Stimulated activated CD4-positive, alpha-beta T cell treated with anti-CD3 and anti-CD28 coated beads, Interleukin-1b, Interleukin-23, amount 100 ng/mL, for 1 hour (primary cell): ENCODE measurements at places on chromosomes 2 and 18.

DNA sequence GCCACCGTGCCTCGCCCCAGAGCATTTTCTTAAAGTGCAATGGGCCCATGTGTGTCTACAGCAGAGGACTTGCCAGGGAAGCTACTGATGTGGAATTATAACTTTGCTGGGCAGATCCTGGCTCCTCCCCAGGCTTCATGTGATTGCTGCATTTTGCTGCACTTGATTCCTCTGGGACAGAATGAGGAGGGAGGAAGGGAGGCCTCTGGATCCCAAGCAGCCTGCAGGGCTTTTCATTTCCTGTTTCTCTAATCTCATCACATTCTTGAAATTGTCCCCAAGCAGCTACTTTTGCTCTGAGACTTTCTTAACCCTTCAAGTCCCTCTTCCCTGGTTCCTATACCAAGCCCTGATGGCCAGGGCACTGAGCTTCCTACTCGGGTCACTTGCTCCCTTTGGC lies 134.4 kb upstream of the SEC11C start:
- DNase-seq, result no peak

GRCh38 chr2:39821871-39822270 lies 42.8 kb upstream of the THUMPD2 start:
- DNase-seq, result no peak

GRCh38 chr18:26656431-26656943 lies 108.1 kb upstream of the KCTD1 start:
- no peak for DNase-seq

DNA sequence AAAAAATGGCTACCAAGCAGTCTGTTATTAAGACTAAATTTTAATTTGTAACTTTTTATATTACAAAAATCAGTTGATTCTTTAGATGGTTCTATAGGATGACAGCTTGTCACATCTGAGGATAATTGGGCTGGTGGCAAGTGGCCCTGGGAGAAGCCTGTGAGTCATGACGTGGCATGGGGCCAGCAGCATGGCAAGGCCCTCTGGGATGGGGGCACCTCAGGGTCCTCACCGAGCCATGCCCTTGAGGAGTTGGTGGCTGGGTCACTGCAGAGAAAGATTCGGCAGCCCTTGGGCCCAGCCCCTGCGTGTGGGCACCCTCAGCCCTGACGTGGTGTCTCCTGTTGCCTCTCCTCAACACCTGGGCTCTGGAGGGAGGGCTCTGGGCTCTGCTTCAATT lies 49.7 kb downstream of the STK25 start:
- DNase-seq, result no peak

- DNase-seq, result no peak
Observed at GRCh38 chr2:25190536-25190935, 22.2 kb upstream of the POMC start.

- no peak for DNase-seq
Observed at GRCh38 chr2:179137200-179137759, 87.3 kb upstream of the CCDC141 start.

DNA sequence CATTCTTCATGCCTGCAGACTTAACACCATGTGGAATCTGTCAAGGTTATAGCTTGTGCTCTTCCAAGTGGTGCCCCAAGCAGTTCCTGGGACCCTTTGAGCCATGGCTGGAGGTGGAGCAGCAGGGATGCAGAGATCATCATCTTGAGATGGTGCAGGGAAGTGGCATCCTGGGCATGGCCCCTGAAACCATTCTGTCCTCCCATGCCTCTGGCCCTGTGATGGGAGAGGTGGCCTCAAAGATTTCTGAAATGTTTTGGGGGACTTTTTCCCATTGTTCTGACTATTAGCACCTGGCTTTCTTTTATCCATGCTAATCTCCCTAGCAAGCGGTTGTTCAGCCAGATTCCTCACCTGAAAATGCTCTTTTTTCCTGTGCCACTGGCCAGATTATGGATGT lies 10.3 kb upstream of the TMEM37 start:
- DNase-seq, result no peak

DNA sequence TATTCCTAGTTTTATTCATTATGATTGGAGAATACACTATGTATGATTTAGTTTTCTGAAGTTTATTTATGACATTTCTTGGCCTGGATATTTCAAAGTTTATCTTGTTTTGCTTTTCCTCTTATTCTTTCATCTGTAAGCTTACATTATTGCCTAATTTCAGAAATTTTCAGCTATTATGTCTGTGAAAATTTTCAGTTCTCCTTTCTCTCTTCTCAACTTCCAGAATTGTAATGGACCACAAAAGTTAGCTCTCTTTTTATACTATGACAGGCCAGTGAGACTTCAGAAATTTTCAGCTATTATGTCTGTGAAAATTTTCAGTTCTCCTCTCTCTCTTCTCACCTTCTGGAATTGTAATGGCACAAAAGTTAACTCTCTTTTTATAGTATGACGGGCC lies 97.2 kb upstream of the SCN7A start:
- DNase-seq, result no peak

GRCh38 chr2:160092445-160092844 lies 30.0 kb upstream of the PLA2R1 start:
- DNase-seq, result no peak

DNA sequence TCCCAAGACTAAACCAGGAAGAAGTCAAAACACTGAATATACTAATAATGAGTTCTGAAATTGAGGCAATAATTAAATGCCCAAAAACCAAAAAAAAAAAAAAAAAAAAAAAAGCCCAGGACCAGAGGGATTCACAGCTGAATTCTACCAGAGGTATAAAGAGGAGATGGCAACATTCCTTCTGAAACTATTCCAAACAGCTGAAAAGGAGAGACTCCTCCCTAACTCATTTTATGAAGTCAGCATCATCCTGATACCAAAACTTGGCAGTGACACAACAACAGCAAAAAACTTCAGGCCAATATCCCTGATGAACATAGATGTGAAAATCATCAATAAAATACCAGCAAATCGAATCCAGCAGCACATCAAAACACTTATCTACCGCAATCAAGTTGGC lies 108.5 kb upstream of the COL3A1 start:
- no peak for DNase-seq

GRCh38 chr2:152518641-152519580 lies 183.9 kb downstream of the FMNL2 start:
- DNase-seq, result no peak

- no peak for DNase-seq
Observed at GRCh38 chr2:766255-766654, 89.0 kb upstream of the TMEM18 start.

DNA sequence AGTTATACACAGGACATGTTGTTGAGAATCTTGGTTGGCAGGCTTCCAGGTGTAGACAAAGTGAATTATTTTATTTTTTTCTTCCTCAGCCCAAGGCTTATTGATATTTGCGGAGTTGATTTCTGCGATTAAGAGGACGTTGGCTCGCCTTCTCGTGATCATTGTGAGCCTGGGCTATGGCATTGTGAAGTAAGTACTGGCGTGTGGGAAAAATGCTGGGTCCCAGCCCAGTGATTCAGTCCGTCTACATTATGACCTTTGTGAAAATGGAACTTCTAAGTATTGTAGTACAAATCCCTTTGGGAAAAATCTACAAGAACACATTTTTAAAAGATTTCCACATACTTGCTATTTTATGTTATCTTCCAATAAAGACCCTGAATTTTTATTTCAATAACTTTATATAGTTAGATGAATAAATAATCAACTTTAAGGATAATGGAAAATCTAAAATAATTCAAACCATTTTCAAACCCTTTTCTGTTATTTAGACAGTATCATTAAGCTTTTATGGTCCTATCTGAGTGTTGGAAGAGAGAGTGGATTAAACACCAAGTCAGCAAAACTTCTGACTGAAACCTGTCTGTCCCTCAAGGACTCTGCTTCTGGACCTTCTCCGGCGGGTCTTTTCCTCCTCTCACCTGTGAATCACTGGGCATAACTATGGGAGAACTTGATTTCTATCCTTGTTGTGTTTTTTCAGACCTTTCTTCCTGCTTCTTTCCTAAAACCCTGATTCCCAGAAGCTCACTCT lies 31.0 kb downstream of the TMEM87B start:
- DNase-seq, result no peak

GRCh38 chr18:2960983-2961696 lies 51.8 kb downstream of the LPIN2 start:
- no peak for DNase-seq

DNA sequence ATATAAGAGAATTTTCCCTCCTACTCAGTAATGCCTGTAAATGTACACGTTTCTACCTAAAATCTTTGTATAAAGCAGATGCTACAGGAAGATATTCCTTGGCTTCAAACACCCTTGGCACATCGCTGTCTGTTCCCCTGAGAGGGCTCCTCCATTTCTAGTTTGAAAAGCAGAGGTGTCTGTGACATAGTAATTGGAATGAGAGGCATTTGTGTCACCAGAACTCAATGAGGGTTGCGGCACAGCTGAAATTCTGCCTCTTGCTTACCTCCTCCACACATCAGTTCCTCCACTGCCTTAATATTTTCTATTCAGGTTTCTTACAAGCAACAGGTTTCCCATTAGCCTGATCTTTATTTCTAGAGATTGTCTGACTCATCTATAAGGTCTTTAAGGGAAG lies 359.9 kb upstream of the DCC start:
- no peak for DNase-seq

DNA sequence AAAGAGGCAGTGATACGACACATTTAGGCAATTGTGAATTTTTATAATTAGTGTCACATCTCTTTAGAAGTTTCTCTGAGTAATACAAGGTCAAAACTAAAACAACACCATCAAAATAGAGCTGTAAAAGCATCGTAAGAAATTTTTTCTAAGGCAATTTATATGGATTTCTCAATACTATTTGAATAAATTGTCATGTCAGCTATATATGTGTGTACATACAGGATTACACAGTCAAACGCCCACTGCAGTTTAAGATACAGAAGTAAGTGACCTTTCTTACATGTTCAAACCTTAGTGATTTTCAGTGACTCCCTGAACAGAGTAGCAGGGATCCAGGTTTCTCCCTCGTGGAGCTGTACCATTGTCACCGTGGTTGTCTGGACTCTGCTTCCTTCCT lies 129.1 kb upstream of the CBLN2 start:
- DNase-seq, result no peak

DNA sequence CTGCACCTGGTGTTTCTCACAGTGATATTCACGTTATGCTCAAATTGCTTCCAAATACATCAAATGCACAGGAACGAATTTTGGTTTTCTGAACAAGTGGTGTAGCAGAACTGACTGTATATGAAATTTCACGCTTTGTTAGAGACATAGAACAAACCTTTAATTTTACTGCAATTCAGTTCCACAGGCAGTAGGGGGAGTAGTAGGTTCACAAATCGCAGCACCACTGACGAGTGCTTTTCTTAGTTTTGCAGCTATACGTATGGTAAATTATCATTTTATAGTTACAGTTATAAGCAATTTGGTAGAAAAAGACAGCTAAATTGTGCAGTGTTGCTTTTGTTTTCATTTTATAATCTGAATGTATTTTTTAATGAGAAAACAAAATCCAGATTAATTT lies 113.3 kb downstream of the KIAA1328 start:
- no peak for DNase-seq

DNA sequence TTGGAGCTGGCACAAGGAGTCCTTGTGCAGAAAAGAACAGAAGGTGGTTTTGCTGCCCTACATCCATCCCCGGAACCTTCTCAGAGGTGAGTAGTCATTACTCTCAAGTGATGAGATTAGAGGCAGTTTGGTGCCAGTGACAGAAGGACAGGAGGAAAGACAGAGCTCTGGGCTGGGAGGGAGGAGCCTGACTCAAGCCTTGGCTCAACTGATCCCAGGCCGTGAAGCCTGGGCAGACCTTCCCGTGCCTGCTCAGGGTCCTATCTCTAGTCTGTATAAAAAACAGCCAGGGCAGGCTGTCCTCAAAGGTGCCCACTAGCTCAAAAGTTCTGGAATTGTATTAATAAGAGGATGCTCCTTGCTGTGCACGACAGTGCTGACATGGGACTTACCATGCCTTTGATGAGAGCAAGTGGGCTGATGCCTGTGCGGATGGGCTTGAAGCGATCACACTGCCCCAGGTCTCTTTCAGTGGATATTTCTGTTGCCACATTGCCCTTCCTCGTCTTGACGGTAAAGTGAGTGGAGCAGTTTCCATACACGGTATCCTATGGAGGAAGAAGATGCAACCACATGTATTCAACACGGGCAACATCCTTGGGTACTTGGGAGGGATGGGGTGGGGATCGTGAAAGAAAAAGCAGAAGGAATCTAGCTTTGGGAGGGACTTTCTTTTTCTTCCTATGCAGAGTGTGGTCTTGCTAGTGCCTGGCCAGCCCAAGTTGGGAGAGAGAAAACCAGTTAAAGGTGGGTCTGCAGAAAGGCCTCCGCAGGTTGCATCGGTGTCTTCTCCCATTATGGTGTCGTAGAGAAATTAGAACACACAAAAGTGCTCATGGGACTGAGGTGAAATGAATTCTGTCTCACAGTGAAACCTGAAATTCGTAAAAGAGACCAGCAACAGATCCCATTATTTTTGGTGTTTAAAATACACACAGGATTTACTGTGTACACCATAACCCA lies 6.9 kb downstream of the APOB start:
- DNase-seq, result no peak

GRCh38 chr2:160309585-160309984 lies 109.5 kb upstream of the ITGB6 start:
- no peak for DNase-seq

GRCh38 chr2:101884423-101884822 lies 107.3 kb upstream of the IL1R2 start:
- no peak for DNase-seq

DNA sequence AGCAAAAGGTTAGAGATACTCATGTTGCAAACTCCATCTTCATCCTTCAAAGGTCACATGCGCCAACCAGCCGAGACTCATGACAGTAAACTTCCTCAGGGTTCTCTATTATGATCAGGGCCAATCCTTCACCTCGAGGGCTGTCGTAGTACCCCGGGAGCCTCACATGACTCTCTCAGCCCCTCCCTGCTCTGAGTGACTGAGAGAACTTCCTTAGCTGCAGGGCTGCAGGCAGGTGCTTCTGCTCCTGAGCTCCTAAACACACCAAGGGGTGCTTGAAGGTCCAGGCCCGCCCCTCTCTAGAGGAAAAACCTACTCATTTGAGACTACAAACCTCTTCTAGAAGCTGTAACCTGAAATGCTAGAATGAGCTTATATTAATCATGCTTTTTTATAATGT lies 48.2 kb downstream of the LONRF2 start:
- no peak for DNase-seq

- no peak for DNase-seq
Observed at GRCh38 chr2:85089585-85089984, 43.6 kb upstream of the TCF7L1 start.

- DNase-seq, result no peak
Observed at GRCh38 chr2:88139203-88139702, 11.4 kb upstream of the FABP1 start.

- no peak for DNase-seq
Observed at GRCh38 chr18:77677536-77677935, 427.9 kb downstream of the GALR1 start.

GRCh38 chr18:78861706-78862105 lies 117.9 kb upstream of the SALL3 start:
- no peak for DNase-seq

GRCh38 chr2:127039387-127040031 lies 67.4 kb downstream of the BIN1 start:
- no peak for DNase-seq
